Retina (tissue), 1 donor: ENCODE measurements at places on chromosomes 16 and 17.

- DNase-seq = peak; percentile 76
Observed at GRCh38 chr17:11644265-11645212, 46.3 kb downstream of the DNAH9 start.

DNA sequence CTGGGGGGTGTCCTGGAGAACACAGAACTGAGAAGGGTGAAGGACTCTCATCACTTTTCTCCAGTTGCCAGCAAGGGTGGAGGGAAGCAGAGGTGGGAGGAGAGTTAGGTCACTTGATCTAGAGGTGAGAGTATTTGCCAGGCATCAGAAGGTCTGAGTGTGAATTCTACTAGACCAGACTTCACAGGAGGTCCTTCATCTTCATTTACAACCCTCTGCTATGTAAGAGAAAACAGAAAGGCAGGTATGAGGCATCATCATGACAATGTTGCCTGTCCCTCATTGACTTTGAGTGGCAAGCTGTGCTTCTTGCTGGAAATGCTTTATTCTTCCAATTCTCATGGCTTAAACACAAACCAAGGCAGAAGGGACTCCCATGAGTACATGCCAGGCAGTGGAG, 45.9 kb upstream of the B4GALNT2 start:
- no peak for DNase-seq

DNA sequence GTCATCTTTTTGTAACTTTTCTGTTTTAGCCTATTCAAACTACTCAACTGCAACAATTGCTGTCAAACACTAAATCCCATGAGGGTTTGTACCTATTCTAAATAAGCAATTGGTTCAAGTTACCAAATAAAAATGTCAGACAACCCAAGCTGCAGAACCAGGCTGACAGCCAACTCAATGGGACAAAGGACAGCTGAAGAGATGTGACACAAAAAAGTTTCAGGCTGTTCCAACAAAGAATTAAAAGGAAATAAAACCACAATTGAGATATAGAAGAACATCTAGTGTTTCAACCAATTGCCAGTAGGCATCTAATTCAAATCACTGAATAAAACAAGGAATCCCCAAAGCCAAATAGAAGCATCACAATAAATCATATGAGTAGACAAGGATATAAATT, 49.3 kb downstream of the GRB7 start:
- DNase-seq = no peak

DNA sequence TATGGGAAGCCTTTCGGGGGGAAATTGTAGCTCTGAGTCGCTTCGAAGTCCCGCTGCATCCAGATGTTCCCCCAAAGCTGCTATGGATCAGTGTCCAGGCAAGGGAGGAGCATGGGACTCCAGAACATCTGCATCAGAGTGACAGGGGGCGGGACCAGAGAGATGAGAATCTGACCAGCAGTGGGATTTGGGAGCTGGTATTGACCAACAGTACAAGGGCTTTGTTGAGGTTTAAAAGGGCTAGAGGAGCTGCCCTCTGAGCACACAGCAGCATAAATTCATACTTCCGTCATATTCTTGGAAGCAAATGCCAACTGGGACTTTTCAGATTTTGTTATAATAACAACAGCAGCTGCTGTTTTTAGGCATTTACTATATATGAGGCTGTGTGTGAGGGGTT, 10.6 kb downstream of the RBFOX1 start:
- DNase-seq = no peak

- no peak for DNase-seq
Observed at GRCh38 chr16:86157616-86158247, 258.8 kb downstream of the IRF8 start.

DNA sequence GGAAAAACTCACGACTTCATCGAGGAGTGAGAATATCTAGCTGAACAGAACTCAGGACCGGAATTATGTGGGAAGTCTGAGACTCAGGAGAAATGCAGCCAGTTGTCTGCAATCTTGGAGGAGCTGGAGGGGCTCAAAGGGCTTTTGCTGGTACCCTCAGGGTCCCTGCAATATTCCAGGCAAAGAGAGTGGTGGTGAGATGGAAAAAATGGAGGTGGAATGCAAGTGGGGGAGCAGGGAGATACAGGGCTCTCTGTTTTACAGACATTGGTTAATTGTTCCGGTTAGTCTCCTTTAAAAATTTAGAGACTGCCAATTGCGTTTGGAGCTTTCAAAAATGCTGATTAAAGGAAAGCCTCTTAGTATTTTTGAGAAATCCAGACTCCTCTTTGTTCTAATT, 18.2 kb upstream of the HP start:
- DNase-seq = no peak

DNA sequence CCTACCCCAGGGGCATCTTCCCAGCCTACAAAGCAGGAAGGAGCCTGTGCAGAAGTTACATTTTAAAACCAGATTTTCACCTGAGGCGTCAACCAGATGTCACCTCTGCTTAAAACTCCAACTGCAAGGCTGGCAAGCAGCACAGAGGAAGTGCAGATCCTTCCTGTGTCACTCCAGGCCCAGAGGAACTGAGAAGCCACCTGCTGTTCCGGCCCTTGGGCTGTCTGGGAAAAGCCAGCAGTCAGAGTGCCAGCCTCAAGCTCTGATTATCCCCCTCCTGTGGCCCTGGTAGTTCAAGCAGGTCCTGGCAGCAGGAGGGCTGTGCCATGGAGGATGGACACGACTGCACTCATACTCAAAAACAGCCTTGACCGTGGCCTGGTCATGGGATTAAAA, 10.2 kb downstream of the POLR2C start:
- DNase-seq = no peak

- no peak for DNase-seq
Observed at GRCh38 chr17:70539132-70539924, 370.0 kb downstream of the KCNJ2 start.

DNA sequence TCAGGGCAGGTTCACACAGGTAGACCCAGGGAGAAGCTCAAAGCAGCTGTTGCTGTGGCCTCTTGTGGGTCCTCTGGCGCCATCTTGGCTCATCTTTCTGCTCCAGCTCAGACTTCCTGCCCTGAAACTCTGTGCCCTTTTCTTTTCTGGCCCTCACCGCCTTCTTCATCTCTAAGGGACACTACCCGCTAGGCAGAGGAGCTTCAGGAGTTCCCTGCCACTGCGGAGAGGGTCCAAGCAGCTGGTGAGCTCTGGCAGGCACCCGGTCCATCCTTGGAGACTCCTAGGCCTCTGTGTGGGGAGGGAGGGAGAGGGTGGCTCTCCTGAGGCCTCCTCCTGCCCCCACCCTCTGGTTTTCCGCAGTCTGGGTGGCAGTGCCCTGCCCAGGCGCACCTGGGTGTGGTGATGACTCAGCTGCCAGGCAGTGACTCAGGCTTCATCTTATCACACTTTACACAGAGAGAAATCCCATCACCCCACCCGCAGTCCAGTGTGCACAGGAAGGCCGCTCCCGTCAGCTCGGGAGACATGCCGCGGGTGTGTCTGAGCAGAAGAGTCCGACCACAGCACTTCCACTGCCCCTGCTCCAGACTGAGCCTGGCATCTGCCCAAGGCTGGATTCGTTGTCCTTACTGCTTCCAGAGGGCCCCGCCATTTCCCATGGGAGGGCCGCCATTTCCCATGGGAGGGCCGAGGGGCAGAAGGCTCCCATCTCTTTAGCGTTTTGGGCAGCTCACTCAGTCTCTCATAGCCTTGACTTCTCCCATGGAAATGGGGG, 7.3 kb downstream of the NT5C start:
- DNase-seq = no peak
